ENCODE measurements at places on chromosomes 6 and 20.
A peak's percentile ranks its signal among the peaks of the same experiment; 100 is the strongest.

GRCh38 chr6:2990248-2990931 lies 9.3 kb upstream of the NQO2 start:
- DNase-seq: no peak

GRCh38 chr6:28090917-28091586 lies 10.7 kb downstream of the ZNF165 start:
- no peak for DNase-seq

DNA sequence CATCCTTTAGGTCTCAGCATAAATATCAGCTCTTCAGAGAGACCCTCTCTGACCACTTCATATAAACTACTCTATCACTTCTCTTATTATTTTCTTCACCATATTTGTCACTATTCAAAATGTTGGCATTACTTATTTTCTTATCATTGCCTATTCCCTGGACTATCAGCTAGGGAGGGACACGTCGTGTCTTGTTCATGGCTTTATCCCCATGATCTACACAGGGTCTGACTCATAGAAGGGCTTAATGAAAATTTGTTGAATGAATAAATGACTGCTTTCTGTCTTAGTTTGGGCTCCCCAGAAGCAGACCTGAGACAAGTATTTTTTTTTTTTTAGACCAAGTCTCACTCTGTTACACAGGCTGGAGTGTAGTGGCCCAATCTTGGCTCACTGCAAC lies 3.0 kb upstream of the CDK5RAP1 start:
- no peak for DNase-seq

- no peak for DNase-seq
These were observed 280.0 kb downstream of the BMP7 start for GRCh38 chr20:56986476-56986875.

GRCh38 chr6:39493174-39493573 lies 170.7 kb upstream of the KCNK16 start:
- DNase-seq: no peak

- no peak for DNase-seq
These were observed 32.1 kb downstream of the DAAM2 start for GRCh38 chr6:39824030-39824926.

DNA sequence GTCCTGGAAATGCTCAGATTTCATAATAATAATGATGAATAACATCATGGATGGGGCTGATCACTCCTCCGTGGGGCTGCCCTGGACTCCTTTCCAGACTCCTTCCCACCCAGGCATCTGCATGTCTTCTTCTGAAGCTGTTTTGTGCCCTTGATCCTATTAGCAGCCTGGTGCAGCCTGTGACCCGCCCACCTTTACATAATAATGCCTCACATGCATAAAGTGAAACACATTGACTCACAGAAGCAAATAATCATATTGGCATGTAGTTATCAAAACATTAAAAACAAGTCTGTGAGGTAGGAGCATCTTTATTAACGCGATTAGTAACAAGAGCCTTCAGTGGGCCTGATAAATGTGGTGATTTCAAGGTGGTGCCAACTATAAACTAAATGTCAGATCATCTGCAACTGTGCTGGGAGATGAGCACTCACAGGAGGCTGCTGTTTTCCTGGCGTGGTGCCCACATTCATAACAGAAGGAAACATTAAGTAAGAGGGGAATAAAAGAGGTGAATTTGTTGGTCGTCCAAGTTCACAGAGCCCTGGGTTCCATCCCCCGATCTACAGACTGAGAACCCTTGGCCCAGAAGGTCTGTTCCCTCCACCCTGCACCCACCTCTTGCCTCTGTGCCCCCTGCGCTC lies 344.7 kb downstream of the CDH4 start:
- DNase-seq: no peak

DNA sequence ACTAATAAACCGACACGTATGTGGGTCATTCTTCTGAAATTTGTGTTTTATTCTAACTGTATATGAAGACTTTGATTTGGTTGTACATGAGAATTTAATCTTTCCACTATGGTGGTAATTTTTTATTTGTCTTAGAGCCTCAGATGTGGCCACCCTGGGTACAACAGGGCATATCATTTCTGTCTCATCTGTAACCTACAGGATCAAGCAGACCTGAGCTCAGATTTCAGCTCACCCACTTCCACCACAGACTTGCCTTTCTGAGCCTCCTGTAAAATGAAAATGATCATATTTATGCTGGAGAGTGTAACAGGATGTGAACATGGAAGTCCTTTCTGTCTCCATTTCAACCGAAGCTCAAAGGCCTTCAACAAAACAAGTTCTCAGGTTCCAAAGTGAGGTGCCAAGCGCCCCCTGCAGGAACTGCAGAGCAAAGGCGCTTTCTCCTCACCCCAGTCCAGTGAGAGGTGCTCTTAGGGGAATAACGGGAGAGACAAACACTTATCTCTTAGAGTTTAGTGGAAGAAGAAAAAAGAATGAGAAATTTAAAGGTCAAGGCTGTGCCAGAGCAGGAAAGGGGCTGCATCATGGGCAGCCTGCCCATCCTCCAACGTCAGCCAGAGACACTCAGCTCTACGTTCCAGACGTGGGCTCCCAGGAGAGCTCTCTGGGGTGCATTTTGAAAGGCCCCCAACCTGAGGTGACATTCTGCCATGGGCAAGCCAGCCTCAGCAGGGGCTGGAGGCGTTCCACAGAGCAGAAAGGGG lies 23.0 kb upstream of the CD24 start:
- peak; percentile 18 for DNase-seq

GRCh38 chr6:121399966-121400365 lies 35.5 kb upstream of the GJA1 start:
- DNase-seq: no peak

DNA sequence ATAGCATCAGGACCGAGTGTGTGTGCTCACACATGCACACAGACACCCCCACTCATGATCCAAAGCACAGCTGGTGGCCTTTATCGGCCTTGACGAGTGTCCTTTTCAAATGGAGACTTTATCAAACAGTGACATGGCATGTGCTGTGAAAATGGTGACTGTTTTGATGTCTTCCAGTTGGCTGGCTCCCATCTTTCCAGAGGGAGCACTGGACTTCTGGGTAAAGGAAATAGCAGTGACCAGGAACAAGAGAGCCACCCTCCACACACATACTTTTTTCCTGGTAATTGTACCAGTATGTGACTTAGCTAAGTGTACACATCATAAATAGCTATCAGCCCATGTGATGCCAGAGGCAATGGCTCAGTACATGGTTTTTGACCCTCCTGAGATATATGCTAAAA lies 52.7 kb downstream of the ZDHHC14 start:
- DNase-seq: no peak

DNA sequence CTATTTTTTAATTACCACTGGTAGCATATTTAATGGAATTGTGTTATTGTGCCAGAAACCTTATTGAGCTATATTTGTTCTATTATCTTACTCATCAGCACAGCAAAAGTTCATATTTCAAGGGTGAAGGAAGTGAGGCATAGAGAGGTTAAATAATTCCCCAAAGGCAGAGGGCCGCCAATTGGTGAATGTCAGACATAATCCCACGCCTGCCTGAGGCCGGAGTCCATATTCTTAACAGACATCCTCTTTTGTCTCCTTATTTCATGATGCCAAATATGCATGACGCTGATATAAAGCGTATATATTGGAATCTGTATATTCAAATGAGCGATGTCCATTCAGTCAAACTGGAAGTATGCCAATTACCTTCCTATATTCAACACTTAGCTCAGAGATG lies 505.0 kb upstream of the SLC35B3 start:
- no peak for DNase-seq

DNA sequence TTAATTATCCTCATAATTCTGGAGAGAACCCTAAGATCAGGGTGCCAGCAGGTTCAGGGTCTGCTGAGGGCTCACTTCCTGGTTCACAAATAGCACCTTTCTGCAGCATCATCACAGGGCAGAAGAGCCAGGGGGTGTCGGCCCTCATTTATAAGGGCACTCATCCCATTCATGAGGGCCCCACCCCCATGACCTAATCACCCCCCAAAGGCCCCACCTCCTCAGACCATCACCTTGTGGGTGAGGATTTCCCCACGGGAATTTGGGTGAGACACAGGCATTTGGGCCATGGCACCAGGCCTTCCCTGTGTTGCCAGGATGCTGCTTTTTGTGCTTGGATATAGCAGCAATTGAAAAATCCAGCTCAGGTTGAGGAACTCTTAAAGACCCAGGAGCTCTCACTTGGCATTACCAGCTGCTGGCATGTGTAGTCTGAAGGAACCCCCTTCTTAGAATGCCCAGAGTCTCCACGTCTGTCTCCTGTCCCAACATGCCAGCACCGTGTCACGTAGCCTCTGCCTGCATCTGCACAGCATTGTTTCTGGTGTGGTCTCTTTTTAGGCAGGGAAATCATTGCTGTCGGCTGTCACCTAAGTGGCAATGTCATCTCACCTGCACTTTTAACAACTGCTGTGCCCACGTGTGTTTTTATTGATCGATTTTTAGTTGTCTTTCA lies 71.5 kb downstream of the RPP40 start:
- DNase-seq: no peak

GRCh38 chr6:98477231-98477630 lies 357.1 kb upstream of the POU3F2 start:
- DNase-seq: no peak
